NB4 (cell line): ENCODE measurements at places on chromosomes 12 and 14.

DNA sequence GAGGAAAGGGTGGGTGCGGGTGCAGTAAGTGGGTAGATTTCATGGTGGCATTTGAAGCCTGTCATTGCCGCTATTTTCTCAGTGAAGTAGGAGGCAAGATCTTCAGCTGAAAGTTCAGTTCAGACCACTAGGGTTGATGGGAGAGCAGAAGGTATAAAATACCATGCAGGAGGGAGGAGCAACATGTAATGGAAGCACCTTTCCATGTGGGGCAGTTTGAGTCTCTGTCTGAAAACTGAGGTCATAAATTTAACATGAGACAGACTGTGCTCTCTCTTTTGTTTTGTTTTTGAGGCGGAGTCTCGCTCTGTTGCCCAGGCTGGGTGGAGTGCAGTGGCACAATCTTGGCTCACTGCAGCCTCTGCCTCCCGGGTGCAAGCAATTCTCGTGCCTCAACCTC is 22.7 kb downstream of the LRRC74A start:
- no peak for DNase-seq

- no peak for DNase-seq
Observed at GRCh38 chr12:118493962-118494361, 117.6 kb downstream of the SUDS3 start.

GRCh38 chr12:2961705-2962104 is 2.5 kb downstream of the TEAD4 start:
- DNase-seq: no peak

GRCh38 chr12:40788276-40788675 is 96.0 kb downstream of the CNTN1 start:
- DNase-seq: no peak

DNA sequence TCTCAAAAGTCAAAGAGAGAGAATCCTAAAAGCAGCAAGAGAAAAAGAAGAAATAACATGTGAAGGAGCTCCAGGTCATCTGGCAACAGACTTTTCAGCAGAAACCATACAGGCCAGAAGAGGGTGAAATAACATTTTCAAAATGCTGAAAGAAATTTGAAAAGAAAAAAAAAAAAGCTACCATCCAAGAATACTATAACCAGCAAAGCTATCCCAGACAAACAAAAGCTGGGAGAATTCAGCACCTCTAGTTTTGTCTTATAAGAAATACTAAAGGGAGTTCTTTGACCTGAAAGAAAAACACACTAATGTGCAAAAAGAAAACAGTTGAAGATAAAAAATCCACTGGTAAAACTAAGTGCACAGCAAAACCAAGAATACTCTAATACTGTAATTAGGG is 36.8 kb downstream of the SLC41A2 start:
- no peak for DNase-seq

- no peak for DNase-seq
Observed at GRCh38 chr12:10293570-10294227, 14.0 kb upstream of the KLRD1 start.

- DNase-seq: no peak
Observed at GRCh38 chr14:61516964-61517653, 178.2 kb upstream of the HIF1A start.

DNA sequence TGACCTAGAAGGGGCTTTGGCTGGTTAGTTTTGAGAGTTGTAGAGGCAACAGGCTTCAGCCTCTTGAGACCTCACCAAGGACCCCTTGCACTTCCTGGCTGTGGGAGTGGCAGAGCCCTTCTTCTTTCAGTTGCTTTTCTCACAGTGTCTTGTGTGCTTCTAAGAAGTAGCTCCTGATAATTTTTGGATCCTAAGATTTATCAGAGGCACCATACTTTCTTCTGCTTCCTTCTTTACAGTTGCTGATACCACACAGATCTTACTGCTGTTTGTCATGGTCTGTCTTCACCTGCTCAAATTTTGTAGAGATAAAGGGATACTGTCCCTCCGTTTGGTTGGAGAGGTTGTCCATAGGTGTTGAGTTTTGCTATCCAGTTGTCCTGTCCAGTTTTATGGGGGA is 33.8 kb downstream of the VRK1 start:
- DNase-seq: no peak

DNA sequence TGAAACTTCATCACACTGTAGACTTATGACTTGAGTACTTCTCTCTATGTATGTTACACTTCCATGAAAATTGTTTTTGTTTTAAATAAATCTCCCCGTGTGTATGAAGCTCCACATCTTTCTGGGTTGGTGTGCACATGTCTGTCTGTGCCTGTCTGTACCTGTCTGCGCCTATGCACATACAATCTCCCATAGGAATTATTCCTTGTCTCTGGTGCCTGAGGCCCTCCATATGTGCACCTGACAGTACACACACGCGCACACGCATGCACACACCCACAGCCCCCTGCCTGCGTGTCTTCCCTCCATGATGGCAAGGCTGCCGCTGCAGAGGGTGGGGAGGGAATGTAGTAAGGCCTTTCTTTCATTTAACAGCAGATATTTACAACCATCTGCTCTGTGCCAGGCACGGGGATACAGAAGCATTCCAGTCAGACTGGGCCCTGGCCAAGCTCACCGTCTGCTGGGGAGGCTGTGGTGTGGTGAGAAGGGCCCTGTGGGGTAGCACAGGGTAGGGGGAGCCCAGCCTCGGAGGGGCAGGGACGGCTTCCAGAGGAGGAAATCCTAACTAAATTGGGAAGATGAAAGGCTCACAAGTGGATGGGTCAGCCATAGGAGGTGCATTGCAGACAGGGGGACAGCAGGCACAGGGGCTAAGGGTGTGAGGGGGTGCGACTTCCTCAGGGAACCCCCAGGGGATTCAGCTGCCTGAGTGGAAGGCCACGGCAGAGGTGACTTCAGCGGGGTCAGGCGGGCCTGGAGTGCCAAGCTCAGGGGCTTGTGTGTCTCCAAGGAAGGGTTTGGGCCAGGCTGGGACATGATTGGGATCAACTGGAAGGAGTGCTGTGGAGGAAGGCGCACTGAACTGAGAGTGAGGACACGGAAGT is 26.1 kb downstream of the KRT8 start:
- DNase-seq: no peak

DNA sequence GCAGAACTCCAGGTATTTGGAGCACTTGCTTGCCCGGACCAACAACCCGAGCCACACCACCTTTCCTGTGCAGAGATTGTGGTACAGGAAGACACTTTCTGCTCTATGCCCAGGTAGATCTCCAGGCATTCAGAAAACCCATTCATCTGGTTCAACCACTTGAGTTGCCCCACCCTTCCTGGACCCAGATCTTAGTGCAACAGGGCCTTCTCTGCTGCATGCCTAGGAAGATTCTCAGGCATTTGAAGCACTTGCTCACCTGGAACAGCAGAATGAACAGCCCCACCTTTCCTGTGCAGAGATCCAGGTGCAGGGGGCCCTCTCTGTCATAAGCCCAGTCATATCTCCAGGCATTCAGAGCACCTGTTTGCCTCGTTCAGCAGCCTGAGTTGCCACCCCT is 412.8 kb upstream of the MGAT4C start:
- DNase-seq: no peak

GRCh38 chr14:92998946-92999345 is 76.0 kb downstream of the CHGA start:
- no peak for DNase-seq

DNA sequence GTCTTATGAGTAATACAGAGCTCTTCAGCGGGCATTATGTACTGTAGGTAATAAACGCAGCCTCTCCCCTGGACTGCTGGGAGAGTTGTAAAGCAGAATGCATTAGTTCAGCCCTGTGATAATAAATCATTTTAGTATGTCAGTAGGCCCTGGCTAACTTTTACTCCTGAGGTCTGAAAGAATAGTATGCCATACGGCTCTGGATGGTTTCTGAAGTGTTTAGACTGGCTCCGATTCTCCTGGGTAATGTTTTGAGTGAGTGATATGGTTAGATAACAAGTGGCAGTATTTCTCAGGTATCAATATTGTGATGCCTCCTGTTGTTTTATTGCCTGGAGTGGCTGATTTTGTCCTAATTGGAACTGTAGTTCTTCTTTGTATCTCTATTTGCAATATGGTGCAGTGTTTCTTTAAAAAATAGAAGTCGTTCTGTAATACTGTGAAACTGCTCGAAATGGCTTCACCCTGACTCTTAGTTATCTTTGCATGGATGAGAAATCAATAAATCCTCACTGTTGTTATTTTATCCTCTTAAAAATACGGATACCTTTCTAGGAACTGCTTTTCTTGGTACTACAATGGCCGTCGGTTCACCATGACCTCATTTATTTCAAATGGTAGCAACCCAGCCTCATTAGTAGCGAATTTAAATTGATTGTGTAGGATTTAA is 100.2 kb downstream of the PDZRN4 start:
- DNase-seq: no peak

GRCh38 chr14:23861666-23862065 is 91.9 kb upstream of the DHRS4 start:
- no peak for DNase-seq

DNA sequence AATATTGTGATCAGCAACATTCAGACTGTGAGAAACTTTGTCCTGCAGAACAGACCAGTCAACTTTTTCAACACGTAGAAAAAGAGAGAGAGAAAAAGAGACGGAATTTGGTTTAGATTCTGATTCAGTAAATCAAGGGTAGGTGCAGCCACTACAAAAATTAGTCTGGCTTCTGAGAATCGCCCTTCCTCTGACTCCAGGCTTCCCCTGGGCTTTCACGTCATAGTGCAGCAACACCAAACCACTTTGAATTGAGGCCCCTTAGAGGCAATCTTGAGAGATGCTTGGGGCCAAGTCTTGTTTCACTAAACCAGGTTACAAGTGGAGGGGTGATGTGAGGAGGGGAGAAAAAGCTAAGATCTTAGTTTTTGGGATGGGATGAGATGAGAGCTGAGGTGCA is 37.5 kb upstream of the PTGR2 start:
- DNase-seq: peak; percentile 34

DNA sequence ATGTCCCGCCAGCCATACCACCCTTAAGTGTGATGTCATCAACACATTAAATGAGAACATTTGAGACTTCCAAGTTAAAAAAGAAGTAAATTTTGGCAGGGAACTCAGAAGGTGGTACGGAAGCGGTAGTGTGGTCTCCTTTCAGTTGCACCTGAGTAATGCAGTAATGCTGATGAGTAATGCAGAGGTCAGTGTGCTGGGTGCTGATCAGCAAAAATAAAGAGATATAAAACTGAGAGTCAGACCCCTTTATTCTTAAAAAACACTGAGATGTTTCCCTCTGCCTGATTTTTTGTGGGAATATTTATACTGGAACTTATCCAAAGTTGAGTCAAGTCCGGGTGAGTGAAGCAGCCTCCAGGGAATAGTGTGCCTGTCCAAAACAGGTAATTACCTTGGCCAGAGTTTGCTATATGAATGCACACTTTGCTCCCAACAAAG is 370.6 kb upstream of the PRICKLE1 start:
- DNase-seq: no peak

- peak; percentile 69 for DNase-seq
Observed at GRCh38 chr12:121712190-121712460, 427 bp upstream of the TMEM120B start.

GRCh38 chr12:54858562-54858961 is 4.2 kb downstream of the MUCL1 start:
- no peak for DNase-seq

GRCh38 chr14:92984896-92985295 is 61.9 kb downstream of the CHGA start:
- no peak for DNase-seq

DNA sequence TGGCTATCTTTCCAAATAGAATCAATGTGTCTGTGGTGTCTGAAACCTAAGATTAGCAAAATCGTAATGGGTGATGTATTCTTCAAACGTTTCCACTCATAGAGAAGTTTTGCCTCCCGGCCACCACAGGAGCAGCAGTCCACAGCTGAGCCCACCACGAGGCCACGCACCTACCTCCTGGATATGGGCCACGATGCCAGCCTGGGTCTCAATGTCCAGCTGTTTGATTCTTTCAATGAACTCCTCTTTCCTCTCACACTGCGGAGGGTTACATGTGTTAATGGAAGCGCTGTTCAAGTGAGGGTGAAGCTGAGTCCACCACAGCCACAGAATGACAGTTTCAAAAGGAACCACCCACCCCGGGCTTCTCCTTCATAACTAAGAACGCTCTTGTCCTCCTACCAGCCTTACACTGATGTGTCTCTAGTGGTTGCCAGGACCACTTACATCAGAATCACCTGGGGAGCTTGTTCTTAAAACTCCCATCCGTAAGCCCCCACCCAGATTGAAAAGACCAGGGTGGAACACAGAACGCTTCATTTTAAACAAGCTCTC is 75.3 kb downstream of the CCDC88C start:
- DNase-seq: no peak

- DNase-seq: no peak
Observed at GRCh38 chr14:63357841-63358240, 39.1 kb upstream of the GPHB5 start.

GRCh38 chr12:7144414-7145120 is 14.4 kb downstream of the CLSTN3 start:
- DNase-seq: peak; percentile 53

GRCh38 chr14:65239938-65240296 is 137.6 kb upstream of the MAX start:
- DNase-seq: no peak
